Inflammatory macrophage (primary cell): ENCODE measurements at places on chromosomes 5 and 9.

DNA sequence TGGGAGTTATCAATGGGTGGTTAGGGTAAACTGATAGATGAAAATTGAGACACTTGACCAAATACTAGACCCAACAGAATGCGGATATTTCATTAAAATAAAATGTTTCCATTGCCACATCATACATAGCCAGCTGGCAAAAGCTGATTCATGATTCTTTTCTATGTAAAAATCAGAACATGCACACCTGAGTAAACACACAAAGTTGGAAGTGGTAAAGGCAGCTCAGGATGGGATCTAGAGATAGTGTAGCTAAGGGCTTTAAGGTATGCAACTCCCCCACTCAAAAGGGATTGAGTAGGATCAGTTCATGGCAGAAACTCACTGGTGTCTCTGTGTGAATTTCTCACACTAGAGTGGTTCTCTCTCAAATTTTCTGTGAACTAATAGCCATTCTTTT lies 541.1 kb upstream of the GRAMD2B start:
- DNase-seq = no peak

GRCh38 chr9:117073539-117074341 lies 341.1 kb downstream of the ASTN2 start:
- DNase-seq = no peak

DNA sequence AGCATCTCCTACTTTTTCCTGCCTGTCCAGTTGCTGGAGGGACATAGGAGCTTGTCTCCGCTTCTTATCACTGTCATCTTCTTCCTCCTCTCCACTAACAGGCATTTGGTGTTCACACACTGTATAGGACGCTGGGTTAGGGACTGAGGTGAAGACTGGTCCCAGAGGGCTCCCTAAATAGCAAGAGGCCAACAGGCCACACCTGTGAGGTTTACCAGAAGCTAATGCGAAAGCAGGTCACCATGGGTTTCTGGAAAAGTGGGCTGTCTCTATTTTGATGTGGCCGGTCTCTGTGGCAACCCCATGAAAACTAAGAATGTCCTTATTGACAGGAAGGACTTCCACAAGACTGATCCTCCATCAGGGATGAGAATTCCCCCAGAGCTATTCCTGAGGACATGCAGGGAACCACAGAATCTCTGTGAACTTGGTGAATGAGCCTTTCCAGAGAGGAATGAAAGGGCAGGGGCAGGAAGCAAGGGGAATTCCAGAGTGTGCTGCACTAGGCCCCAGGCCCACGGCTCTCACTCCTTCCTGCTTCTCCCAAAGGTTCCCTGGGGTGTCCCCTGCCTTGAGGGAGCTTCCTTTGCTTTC lies 61.7 kb downstream of the DAP start:
- no peak for DNase-seq

DNA sequence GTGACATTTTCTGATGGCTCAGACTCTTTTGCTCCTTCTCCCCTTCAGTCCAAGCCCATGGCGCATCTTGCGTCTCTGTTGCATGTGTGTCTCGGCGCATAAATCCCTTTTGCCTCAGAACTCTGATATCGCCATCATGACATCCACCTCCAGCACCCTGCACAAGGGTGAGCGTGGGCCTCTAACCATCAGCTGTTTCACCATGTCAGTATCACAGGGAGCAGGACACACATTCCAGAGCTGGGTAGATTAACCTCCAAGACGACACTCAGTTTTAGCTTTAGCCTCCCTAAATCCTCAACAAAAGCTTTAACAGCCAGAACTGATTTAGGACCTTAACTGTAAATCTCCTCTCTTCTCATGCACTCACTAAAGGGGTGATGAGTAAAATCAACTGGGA lies 239.0 kb downstream of the EBF1 start:
- DNase-seq = no peak

DNA sequence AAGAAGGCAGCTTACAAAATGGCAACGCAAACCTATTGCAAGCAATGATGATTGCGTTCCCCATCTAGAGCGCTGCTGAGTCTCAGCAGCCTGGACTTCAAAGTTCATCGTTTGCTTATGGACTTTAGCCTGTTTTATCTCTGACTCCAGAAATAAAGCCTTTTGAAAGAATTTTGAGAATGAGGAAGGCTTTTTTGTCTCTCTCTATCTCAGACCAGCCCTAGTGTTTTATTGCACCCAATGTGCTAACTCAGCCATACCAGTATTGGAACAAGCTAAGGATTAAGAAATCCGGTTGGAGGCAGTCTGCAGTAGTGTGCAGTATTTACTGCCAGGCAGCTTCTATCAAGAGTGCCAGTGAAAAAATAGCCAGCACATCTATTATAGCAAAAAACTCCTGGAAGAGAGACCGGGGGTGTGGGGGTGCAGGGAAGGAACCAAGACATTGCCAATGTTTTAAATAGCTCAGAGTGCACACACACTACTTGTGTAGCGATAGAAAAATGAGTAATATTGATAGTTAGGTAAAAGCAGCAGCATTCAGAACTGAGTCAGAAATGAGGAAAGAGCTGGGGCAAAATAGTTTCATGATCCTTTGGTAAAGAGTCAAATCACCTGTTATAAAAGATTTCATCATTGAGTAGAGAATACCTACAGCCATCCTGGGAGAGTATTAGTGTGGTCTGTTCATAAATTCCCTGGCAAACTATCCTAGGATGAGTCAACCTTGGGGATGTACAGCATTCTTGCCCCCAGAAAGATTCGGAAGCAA lies 219.0 kb downstream of the ZNF608 start:
- DNase-seq = no peak

DNA sequence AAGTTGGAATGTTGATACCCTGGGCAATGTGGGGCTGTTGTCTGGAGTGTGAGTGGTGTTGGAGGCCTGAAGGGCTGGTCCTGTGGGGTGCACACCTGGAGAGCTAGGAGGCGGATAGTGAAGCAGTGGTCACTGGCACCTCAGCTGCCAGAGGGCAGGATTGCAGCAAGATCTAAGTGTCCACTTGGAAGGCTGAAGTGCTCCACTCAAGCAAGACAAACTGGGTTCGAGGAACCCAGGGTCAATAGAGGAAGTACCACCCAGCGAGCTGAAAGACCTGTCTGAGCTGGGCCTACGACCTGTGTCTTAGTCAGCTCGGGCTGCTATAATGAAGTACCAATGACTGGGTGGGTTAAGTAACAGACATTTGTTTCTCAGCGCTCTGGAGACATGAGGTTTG lies 39.7 kb upstream of the TJP2 start:
- DNase-seq = no peak

DNA sequence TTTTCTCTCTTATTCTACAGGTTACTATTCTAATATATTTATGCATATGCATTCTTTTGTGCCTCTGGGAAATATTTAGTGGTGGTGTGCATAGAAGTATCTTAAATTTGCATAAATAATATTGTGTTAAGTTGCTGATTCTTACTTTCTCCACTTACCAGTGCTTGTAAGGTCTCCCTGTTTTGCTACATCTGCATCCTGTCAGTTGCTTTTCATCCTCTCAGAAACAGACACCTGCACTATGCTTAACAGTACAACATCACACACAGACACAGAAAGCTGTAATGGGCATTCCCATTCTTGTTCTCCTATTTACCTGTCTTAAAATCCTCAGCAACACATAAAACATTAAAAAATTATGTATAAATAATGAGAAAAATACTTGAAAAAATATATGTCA lies 713.3 kb upstream of the RGMB start:
- DNase-seq = no peak

DNA sequence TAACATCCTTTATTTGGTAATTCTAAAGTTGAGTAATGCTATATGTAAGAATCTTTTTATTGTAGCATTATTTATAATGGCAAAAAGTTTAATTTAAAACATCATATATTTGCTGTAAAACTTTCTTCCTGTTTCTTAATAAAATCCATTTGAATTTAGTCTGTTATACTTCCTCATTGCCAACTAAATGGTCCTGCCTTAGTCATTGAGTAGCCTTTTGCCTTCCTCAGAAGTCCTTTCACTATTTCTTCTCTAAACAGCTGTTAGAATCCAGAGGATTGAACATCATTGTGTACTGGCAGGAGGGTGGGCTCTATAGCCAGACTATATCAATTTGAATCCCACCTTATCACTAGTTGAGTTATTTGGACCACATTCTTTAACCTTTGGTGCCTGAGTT lies 11.0 kb downstream of the SLC44A1 start:
- DNase-seq = peak; percentile 52

DNA sequence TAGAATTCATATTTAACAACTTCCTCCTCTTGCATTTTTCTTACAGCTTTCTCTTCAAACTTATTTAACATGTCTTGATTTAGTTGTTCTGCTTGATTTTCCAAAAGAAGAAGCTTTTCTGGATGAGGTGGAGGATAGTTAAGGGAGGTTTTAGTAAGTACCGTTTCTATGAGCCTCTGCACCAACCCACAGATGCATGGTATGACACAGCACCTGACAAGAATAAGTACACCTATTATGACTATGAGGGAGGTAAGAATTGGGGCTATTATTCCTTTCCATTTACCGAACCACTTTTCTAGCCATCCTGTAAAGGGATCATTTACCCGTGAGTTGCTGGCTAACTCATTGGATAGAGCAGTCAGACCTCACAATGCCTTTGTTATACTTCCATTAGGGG lies 2.5 kb upstream of the HMGCS1 start:
- DNase-seq = no peak

GRCh38 chr5:87807783-87808182 lies 395.1 kb upstream of the CCNH start:
- DNase-seq = no peak

GRCh38 chr5:112930082-112930344 lies 8.0 kb upstream of the REEP5 start:
- peak; percentile 73 for DNase-seq

DNA sequence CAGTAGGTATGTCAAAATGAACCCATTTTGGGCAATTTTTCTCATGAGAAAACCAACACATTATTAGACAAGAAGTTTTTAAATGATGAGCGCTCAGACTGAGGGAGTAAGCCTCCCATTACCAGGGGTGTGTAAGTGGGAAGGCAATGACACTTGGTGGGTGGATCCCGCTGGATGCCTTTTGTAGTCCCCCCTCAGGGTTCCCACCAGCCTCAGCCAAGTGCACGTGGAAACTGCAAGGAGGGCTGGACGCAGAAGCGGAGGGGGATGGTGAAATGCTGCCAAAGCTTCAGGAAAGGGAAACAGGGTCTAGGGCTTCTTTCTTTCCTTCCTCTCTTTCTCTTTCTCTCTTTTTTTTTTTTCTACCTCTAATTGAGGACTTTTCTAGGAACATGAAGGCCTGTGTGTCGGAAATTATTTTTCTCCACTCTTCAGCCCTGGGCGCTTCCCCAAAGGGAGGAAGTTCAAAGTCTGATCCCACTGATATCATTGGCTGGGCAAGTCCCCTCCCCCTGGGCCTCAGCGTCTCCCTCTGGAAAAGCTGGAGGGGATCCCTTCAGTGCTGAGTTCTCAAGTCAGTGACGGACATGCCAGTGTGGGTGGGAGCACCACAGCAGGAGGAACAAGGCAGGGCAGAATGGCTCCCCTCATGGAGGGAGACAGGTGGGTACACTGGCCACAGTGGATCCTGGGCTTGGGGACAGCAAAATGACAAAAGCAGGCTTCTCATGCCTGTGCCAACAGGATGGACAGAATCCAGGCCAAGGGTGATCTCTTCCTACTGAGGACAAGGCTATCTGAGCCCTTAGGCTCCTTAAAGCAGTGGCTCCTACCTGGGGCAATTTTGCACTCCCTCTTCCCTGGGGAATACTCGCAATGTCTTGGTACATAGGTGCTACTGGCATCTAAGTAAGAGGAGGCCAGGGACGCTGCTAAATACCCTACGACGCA lies 23.9 kb upstream of the SLC25A51 start:
- DNase-seq = no peak

DNA sequence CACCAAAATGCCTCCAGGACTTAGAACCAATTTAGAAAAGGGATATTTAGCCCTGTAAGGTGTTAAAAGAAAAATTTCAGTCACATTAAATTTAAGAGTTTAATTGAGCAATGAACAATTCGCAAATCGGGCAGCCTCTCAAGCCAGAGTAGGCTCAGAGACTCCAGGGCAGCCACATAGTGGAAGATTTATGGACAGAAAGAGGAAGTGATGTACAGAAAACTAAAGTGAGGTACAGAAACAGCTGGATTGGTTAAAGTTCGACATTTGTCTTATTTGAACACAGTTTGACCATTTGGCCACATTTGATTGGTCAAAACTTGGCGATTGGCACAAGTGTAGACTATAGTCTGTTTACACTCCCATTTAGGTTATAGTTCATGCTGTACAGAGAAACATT lies 525.9 kb upstream of the ZNF608 start:
- DNase-seq = no peak

GRCh38 chr9:94875300-94876020 lies 149.0 kb downstream of the AOPEP start:
- no peak for DNase-seq

DNA sequence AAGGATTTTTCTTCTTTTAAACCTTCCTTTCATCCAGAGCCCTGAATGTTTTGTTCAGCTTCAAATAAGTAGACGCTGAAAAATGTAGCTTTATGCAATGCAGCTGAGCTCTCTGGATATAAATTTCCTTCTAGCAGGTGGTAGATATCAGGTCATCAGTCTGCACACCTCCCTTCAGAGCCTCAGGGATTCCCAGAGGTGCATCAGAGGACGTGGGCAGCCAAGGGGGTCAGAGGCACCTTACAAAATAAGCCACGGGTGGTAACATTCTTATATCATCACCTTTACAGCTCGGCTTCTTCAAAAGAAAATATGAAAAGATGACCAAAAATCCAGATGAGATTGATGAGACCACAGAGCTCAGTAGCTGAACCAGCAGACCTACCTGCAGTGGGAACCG lies 19.3 kb downstream of the MOCS2 start:
- DNase-seq = no peak

- DNase-seq = no peak
Observed at GRCh38 chr9:237141-237857, 22.6 kb downstream of the DOCK8 start.

DNA sequence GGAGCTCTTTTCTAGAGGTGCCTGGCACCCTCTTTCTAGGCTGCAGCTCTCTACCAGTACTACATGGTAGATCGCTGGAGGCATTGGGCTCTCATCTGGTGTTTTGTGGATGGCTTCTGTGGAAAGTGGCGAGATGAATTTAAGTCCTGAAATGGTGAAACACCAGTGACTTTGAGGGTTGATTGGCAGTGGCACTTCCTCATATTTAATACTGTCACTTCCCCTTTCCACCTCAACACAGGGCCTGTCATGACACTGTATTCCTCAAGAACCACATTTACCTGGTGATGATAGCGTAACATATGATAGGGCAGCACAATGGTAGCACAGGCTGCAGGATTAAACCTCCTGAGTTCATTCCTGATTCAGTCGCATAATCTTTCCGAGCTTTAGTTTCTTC lies 132.1 kb downstream of the KDM4C start:
- DNase-seq = peak; percentile 49

DNA sequence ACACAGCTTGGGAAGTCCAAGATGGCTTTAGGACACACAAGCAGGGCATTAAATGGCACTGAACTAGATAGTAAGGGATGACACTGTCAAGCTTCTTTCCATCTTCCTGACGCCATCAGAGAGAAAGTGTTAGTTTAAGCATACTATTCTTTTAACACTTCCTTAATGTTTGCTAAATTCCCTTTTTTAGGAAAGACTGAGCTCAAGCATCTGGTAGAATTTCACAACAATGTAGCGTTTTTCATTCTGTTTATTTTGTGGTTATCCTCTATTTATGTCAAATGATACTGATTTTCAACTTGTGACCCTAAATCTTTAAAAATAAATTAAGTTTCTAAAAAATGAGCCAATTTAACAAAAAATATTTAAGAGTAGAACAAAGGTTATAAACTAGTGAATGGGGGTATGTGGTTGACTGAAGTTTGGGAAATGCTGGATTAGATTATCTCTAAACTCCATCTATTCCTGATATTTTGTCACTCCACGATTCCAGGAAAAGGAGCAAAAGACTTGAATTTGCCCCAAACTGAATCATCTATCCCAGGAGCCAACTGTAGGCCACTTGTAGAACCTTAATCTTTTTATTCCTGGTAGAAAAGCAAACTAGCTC lies 147.4 kb upstream of the KLF9 start:
- no peak for DNase-seq
